ENCODE measurements at places on chromosomes 6 and 20.

GRCh38 chr20:3699037-3699436, 13.4 kb downstream of the SIGLEC1 start:
- no peak for DNase-seq

- no peak for DNase-seq
These were observed 58.1 kb downstream of the RREB1 start for GRCh38 chr6:7165890-7166267.

DNA sequence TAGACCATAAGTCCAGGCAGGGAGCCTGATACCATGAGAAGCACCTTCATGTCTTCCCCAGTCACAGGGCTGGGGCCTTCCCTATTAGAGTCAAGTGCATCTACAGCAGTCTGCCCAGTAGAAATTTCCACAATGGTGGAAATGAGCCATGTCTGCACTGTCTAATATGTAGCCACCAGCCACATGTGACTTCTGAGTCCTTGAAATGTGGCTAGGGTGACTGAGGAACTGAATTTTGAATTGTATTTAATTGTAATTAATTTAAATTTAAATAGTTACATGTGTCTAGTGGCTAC, 300.2 kb downstream of the CLIC5 start:
- no peak for DNase-seq

DNA sequence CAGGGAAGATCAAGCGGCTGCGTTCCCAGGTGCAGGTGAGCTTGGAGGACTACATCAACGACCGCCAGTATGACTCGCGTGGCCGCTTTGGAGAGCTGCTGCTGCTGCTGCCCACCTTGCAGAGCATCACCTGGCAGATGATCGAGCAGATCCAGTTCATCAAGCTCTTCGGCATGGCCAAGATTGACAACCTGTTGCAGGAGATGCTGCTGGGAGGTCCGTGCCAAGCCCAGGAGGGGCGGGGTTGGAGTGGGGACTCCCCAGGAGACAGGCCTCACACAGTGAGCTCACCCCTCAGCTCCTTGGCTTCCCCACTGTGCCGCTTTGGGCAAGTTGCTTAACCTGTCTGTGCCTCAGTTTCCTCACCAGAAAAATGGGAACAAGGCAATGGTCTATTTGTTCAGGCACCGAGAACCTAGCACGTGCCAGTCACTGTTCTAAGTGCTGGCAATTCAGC, 51.6 kb upstream of the TTPAL start:
- no peak for DNase-seq

DNA sequence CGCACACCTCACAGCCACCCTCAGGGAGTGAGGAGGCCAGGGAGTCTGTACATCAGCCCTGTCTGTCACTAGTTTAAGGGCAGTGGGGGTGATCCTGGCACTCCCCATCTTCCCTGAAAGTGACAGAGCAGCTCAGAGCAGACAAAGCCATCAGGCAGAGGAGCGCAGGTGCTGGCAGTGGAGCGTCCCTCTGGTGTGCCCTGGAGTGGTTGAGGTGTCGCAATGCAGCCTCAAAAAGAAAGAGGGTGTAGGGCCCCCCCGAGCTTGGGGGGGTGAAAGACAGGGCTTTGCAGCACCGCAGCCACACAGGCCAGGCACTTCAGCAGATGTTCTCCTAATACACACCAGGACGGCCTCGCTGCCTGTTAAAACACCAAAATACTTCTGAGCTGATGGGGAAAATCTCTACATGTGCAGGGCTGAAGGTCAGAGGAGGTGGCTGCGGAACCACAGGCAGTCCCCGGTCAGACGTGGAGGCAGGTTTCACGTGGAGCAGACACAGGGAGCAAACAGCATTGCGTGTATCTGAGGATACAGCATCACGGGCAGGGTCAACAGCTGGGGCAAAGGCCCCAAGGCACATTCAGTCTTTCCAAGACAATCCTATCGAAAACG, 69.5 kb downstream of the PREX1 start:
- DNase-seq, result peak; percentile 23

- no peak for DNase-seq
These were observed 10.8 kb upstream of the ARMC2 start for GRCh38 chr6:108837236-108837971.

DNA sequence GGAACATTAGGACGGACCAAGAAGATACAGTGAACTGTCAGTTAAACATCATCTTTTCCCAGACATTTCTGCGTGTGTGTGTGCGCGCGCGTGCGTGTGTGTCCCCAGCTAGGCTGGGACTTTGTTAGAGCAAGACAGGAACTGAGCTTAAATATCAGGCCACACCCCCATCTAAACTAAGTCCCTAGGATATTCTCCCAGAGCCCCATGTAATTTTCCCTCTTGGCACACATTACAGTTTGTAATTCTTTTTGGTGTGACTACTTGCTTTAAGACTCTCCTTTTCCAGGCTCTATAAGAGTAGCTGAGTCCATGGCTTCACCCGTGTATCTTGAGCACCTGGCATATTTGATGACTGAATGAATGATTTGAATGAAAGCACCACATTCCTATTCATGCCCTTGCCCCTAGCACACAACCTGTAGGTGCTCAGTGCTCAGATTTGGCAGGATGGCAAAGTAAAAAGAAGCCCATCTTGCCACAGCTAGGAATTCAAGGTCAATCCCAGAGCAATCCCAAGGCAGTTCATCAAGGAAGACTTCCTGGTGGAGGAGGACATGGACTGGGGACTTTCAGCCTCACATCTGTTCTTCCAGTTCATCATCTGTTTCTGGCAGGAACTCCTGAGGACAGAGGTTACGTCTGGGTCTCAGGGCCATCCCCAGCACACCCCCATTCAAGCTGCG, 69.2 kb downstream of the MRPL14 start:
- DNase-seq, result no peak

GRCh38 chr6:31152781-31153180, 4.8 kb downstream of the CCHCR1 start:
- DNase-seq, result no peak

DNA sequence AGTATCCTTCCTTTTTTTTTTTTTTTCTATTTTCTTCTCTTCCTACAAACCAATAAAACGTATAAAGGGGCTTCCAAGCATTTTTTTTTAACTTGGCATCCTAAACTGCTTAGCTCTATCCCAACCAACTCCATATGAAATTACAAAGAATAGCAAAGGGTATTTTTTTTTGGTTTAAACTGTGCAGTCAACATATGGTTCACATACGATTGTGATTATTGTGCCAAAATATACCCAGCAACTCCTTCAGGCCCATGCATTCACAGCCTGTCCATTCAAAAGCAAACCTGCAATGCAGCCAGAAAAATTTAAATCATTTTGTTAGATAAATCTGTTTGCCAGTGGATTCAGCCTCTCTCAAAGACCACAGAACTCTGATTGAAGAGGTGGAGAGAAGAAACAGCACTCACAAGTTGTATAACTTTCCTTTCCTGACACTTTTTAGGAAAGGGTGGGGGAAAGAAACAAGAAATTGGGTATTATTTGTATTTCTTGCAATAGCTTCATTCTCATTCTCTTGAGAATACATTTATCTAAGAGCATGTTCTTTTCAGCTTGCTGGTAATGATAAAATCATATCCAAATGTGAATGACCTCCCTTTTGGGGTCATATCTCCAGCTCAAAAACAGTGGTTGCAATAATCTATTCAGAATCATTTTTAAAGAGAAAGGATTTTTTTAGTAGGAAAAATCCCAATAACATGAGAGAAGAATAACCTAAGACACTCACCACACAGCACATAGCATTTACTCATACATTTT, 701.3 kb upstream of the CHD6 start:
- DNase-seq, result no peak

DNA sequence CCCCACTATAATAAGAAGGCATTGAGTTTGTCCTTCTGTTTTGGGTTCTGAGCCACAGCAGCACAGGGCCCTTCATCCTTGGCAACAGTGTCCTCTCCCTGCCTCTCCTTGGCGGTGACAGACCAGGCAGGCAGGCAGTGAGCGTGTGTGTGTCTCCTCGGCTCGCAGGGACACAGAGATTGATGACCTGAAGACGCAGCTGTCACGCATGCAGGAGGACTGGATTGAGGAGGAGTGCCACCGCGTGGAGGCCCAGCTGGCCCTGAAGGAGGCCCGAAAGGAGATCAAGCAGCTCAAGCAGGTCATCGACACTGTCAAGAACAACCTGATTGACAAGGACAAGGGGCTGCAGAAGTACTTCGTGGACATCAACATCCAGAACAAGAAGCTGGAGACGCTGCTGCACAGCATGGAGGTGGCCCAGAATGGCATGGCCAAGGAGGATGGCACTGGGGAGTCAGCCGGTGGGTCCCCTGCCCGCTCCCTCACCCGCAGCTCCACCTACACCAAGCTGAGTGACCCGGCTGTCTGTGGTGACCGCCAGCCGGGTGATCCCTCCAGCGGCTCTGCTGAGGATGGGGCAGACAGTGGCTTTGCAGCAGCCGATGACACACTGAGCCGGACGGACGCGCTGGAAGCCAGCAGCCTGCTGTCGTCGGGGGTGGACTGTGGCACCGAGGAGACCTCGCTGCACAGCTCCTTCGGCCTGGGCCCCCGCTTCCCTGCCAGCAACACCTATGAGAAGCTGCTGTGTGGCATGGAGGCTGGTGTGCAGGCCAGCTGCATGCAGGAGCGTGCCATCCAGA, 24.0 kb downstream of the SDCBP2 start:
- DNase-seq, result no peak

DNA sequence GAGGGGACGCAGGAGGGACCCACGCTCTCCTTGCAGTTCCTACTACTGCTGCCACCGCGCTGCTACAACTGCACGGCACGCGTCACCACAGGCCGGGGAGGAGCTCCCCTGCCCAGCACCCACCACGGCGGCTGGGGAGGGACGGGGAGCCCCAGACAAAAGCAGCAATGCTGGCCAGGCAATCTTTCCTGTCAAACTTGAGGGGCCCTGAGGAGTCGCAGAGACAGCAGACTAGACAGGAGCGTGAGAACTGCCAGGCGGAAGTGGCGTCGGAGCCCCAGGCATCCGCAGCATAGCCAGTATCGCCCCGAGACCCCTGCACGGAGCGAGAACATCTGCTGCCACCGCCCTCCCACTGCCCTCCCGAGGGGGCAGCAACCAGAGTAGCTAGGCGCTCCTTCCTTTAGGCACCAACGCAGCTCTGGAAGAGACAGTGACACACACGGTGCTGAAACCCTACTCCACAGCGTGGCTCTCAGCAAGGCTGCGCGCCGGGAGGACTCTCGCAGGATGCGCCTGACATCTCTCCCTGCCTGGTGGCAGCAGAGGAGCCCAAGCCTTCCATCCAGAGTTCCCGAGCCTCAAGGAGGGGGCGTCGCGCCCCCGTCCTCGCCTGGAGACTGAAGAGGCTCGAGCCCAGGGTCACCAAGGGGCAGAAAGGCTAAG, 2.2 kb downstream of the TAF4 start:
- no peak for DNase-seq

GRCh38 chr6:43674291-43674690, 13.3 kb downstream of the MRPS18A start:
- no peak for DNase-seq
